HFFc6 (cell line): ENCODE measurements at places on chromosomes 12 and 14. TPM values are rescaled to one million over a fixed set of nuclear protein-coding genes. Genes with fewer than 3 reads are reported as not detected.

DNA sequence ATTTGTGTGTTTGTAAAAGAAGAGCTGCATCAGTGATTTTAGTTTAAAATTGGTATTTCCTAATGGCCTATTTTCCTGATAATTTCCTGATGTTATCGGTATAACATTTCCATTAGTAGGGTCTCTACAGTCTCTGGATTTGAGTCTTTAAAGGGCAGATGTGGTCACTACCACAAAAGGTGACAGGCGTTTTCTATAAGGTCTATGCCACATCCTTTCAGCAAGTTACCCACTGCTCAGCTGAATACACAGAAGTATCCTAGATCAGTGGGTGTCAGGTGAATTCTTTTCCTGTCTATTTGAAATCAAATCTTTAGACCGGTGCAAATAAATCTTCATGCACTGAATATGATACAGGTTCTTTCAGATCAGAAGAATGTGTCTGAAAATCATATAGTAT lies 90.2 kb downstream of the LIN7A start:
- no peak overlapping the region for H3K4me3 ChIP-seq
- no peaks in the 10 kb centered on the region; the same call in 1 of the 2 replicates for H3K36me3 ChIP-seq
- no peak overlapping the region for H3K27ac ChIP-seq
- no peak for DNase-seq
- no peaks in the 10 kb centered on the region; the same call in 1 of the 2 replicates for H3K27me3 ChIP-seq

GRCh38 chr12:64883264-64884163 lies 59.1 kb downstream of the TBC1D30 start:
- H3K27me3 ChIP-seq: peaks cover 16% of the 10 kb centered on the region
- no peak for DNase-seq
- no peak overlapping the region for H3K4me3 ChIP-seq
- H3K4me1 ChIP-seq: no peaks in the 10 kb centered on the region
- H3K27ac ChIP-seq: no peak overlapping the region

DNA sequence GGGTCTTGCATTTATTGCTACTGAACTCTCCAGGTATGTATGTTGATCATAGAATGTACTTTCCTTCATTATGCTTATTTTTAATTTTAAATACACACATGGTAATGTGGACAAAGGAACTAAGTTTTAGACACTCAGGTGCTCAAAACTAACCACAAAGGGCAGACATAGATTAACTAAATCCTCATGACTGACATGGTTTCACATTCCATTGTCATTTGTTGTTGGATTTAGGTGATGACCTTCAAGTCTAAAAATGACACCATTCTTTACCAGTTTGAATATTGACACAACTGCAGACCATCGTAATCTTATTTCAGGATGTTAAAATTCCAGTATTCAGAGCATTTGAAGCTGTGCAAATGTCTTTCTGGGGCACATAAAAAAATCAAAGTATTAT lies 128.4 kb downstream of the BBS10 start:
- H3K27me3 ChIP-seq: no peaks in the 10 kb centered on the region; the same call in none of the 2 replicates
- no peaks in the 10 kb centered on the region for H3K36me3 ChIP-seq
- no peak for DNase-seq
- peaks cover 5% of the 10 kb centered on the region; the same call in 1 of the 2 replicates for H3K4me1 ChIP-seq
- no peak overlapping the region for H3K4me3 ChIP-seq

GRCh38 chr12:47714826-47715386 lies 9.1 kb upstream of the RPAP3 start:
- no peaks in the 10 kb centered on the region for H3K36me3 ChIP-seq
- DNase-seq: no peak
- H3K4me3 ChIP-seq: no peak overlapping the region
- H3K4me1 ChIP-seq: peaks cover 22% of the 10 kb centered on the region

GRCh38 chr14:62015945-62016344 lies 253.7 kb downstream of the SNAPC1 start:
- H3K27ac ChIP-seq: peak overlapping the region; percentile 21; the same call in 1 of the 2 replicates
- peaks cover 4% of the 10 kb centered on the region; the same call in 1 of the 2 replicates for H3K36me3 ChIP-seq

- no peak overlapping the region for H3K27ac ChIP-seq
- no peaks in the 10 kb centered on the region for H3K27me3 ChIP-seq
- H3K4me1 ChIP-seq: no peaks in the 10 kb centered on the region
- DNase-seq: no peak
Observed at GRCh38 chr12:86194721-86195120, 61.5 kb downstream of the MGAT4C start.

DNA sequence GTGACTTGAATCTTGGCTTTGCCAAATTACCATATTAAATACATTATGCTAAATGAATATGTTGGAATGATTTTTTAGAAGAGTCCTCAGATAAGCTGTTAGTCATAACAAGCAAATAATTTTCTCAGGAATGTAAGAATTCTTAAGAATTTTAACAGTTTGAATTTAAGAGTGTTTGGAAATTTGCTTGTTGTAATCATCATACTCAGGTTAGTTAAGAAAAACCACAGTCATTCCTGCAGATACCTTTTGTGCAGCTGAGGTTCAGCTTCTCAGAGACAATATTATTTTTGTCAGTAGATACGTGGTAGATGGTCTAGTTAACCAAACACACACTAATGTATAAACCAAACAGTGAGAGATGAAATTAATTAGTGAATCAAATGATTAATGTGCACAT lies 8.9 kb downstream of the WNK1 start:
- peak overlapping the region; percentile 41; the same call in 1 of the 2 replicates for H3K4me3 ChIP-seq
- H3K27me3 ChIP-seq: no peaks in the 10 kb centered on the region
- peaks cover 44% of the 10 kb centered on the region for H3K4me1 ChIP-seq
- no peak for DNase-seq
- no peak overlapping the region for H3K27ac ChIP-seq

DNA sequence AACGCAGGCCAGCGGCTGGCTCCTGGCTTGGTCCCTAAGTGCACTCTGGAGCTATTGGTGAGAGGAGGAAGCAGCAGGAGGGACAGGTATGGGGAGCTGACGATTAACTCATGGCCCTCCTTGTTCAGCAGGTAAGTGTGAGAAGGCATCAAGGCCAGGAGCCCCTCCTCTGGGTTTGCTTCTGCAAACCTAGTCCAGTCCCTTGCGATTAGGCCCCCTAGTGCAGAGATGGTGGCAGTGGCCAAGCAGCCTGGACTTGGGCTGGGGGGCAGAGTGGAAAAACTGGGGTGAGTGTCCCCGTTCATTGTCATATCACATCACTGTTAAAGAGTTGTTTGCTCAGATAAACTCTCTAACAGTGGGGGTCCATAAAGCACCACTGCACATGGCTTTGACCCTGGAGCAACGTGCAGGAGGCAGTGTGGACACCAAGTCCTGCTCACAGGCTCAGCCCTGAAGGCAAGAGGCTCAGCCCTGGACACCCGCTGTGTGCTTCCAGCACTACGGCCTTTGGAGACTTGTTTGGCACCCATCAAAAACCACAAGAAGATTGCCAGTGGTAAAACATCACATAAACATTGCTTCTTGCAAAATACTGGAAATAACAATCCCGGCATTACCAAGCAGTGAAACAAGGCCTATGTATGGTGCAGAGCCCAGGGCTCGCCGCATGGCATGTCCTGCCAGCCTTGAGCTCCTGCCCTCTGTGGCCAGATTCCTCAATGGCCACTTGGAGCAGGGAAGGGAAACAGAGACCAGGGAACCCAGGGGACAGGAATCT lies 184.3 kb upstream of the RTL1 start:
- 0 out of 2 replicates have a peak, but pooled peaks cover 5% of the 10 kb centered on the region for H3K4me1 ChIP-seq
- H3K27me3 ChIP-seq: peaks cover 8% of the 10 kb centered on the region
- DNase-seq: no peak
- H3K4me3 ChIP-seq: no peak overlapping the region
- no peak overlapping the region for H3K27ac ChIP-seq
- no peaks in the 10 kb centered on the region for H3K36me3 ChIP-seq

GRCh38 chr14:75433631-75434071 lies 5.8 kb downstream of the JDP2 start:
- peak overlapping the region; percentile 66 for H3K4me3 ChIP-seq
- peaks cover 70% of the 10 kb centered on the region for H3K4me1 ChIP-seq
- peaks cover 5% of the 10 kb centered on the region for H3K27me3 ChIP-seq

DNA sequence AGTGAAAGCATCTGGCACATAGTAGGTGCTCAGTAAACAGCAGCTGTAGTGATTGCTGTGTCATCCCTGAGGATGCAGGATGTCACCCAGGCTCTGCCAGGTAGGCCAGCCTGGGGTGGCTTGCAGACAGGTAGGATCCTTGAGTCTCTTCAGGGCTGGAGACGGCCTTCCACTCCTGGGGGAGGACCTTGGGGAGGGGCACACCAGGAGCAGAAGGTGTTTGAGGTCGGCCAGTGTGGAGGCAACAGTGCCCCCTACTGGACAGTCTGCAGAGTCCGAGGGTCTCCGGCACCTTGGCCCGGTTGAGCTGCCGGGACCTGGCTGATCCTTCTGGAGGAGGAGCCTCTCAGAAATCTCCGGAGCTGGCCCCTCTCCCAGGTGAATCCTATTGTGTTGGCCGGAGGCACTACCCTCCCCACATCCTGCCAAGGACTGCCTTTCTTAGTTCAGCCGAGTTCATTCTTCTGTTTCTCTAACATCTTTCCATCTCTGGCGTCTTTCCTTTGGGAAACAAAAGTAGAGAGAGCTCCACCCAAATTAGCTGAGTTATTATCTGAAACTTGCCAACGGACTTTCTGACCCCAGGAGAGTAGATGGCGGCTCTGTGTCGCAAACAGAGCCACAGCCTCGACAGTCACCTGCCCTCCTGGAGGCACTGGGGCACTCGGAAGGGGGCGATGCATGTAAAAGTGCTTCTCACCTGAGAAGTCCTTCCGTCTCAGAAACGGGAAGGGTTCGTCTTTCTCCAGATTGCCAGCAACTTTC lies 41.8 kb upstream of the CLMN start:
- H3K36me3 ChIP-seq: no peaks in the 10 kb centered on the region
- no peak overlapping the region for H3K27ac ChIP-seq

DNA sequence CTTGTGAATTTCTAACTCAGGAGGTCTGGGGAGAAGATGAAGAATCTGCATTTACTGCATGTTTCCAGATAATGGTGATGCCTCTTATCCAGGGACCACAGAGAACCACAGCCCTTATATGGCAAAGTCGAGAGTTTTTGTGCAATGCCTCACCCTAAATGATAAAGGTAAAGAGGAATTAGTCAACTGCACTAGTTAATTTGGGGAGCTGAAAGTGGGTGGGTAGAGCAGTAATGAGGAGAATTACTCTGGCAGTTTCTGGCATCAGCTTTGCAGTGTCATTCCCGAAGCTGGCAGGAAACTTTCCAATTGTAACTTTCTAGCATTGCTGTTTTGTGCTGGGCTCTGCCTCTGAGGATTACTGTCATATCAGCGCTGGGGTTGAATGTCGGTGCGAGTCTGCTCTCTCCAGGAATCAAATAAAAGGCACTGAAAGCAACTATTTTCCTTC lies 10.3 kb downstream of the EGLN3 start:
- no peaks in the 10 kb centered on the region for H3K36me3 ChIP-seq
- no peak overlapping the region for H3K27ac ChIP-seq
- no peaks in the 10 kb centered on the region for H3K4me1 ChIP-seq
- H3K4me3 ChIP-seq: no peak overlapping the region
- DNase-seq: no peak

GRCh38 chr14:34837801-34838322 lies 37.3 kb downstream of the BAZ1A start:
- peaks cover 20% of the 10 kb centered on the region for H3K4me1 ChIP-seq
- peak overlapping the region; percentile 1; the same call in 1 of the 2 replicates for H3K27ac ChIP-seq
- DNase-seq: no peak
- H3K36me3 ChIP-seq: no peaks in the 10 kb centered on the region; the same call in 1 of the 2 replicates
- no peaks in the 10 kb centered on the region for H3K27me3 ChIP-seq

- no peak for DNase-seq
- H3K36me3 ChIP-seq: no peaks in the 10 kb centered on the region
- H3K27ac ChIP-seq: no peak overlapping the region
- H3K4me3 ChIP-seq: no peak overlapping the region
Observed at GRCh38 chr12:58580095-58580494, 340.2 kb downstream of the LRIG3 start.

- H3K27me3 ChIP-seq: peaks cover 4% of the 10 kb centered on the region
- no peaks in the 10 kb centered on the region for H3K4me1 ChIP-seq
Observed at GRCh38 chr14:55944757-55945156, 173.5 kb upstream of the PELI2 start.

- H3K4me3 ChIP-seq: peak overlapping the region; percentile 99
- H3K36me3 ChIP-seq: peaks cover 8% of the 10 kb centered on the region
- DNase-seq: peak; percentile 5
Observed at GRCh38 chr14:81219759-81220579, 790 bp downstream of the GTF2A1 start.

GRCh38 chr12:32893458-32893857 lies 3.1 kb downstream of the PKP2 start:
- H3K36me3 ChIP-seq: no peaks in the 10 kb centered on the region
- H3K27ac ChIP-seq: no peak overlapping the region

GRCh38 chr14:30648471-30648870 lies 26.4 kb downstream of the SCFD1 start:
- H3K27me3 ChIP-seq: no peaks in the 10 kb centered on the region; the same call in 1 of the 2 replicates
- H3K4me1 ChIP-seq: 0 out of 2 replicates have a peak, but pooled peaks cover 5% of the 10 kb centered on the region
- DNase-seq: no peak
- no peak overlapping the region for H3K27ac ChIP-seq
- no peak overlapping the region for H3K4me3 ChIP-seq

- no peak for DNase-seq
- H3K27me3 ChIP-seq: no peaks in the 10 kb centered on the region; the same call in 1 of the 2 replicates
- no peak overlapping the region for H3K4me3 ChIP-seq
Observed at GRCh38 chr12:102691773-102692555, 211.6 kb upstream of the IGF1 start.

DNA sequence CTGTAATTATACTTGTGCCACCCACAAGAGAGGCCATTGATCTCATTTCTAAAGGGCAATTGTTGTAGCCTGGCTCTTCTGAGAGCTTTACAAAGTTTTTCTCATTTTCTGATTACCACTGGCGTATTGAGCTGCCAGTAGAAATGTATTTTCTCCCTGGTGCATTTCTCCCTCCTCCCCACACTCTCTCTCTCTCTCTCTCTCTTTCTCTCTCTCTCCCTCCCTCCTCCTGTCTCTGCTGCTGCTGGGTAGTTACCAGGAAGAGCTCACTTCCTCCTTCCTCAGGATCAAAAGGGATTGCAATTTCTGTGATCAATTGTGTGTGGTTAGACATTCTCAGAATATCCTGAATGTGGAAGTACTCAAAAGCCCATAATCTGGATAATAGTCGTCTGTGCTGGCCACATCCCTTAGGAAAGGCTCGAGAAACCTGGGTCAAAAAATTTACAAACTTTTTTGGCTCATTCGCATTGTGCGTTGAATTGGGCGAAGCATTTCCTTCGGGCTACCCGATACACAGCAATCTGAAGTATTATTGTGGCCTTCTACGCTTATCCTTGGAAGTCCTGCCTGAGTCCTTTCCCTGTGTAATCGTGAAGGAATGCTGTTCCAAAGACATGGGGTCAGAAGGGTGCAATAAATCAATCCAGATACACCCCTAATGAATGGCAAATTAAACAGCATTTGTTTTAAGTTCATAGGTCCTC lies 254.8 kb downstream of the MSRB3 start:
- DNase-seq: peak; percentile 61
- peak overlapping the region; percentile 96 for H3K27ac ChIP-seq
- H3K4me1 ChIP-seq: peaks cover 88% of the 10 kb centered on the region
- H3K4me3 ChIP-seq: peak overlapping the region; percentile 29
- H3K27me3 ChIP-seq: no peaks in the 10 kb centered on the region
- peaks cover 31% of the 10 kb centered on the region for H3K36me3 ChIP-seq

- DNase-seq: no peak
- no peak overlapping the region for H3K27ac ChIP-seq
- 0 out of 2 replicates have a peak, but pooled peaks cover 9% of the 10 kb centered on the region for H3K36me3 ChIP-seq
- no peak overlapping the region for H3K4me3 ChIP-seq
- H3K27me3 ChIP-seq: no peaks in the 10 kb centered on the region
- peaks cover 18% of the 10 kb centered on the region; the same call in 1 of the 2 replicates for H3K4me1 ChIP-seq
Observed at GRCh38 chr12:21828136-21828775, 53.8 kb upstream of the KCNJ8 start.

OR6C65 gene
- not detected in 3 replicates for total RNA-seq

TAS2R7 gene
- total RNA-seq: not detected in 2 replicates

MANSC4 gene
- total RNA-seq: not detected in 2 replicates

RASAL1 gene
- not detected in 2 replicates for total RNA-seq

OLR1 gene
- total RNA-seq: 30.3 to 41.3 TPM (median 35.4 TPM) in 3 replicates

PPP1R1A gene
- not detected in 3 replicates for total RNA-seq

LBHD2 gene
- total RNA-seq: not detected in 3 replicates

OR6C2 gene
- not detected in 2 replicates for total RNA-seq

WSCD2 gene
- total RNA-seq: not detected in 3 replicates

HOXC13 gene
- not detected in 3 replicates for total RNA-seq
